Activated CD8-positive, alpha-beta memory T cell treated with anti-CD3 and anti-CD28 coated beads for 48 hours (primary cell): ENCODE measurements at places on chromosomes 7 and 10.

DNA sequence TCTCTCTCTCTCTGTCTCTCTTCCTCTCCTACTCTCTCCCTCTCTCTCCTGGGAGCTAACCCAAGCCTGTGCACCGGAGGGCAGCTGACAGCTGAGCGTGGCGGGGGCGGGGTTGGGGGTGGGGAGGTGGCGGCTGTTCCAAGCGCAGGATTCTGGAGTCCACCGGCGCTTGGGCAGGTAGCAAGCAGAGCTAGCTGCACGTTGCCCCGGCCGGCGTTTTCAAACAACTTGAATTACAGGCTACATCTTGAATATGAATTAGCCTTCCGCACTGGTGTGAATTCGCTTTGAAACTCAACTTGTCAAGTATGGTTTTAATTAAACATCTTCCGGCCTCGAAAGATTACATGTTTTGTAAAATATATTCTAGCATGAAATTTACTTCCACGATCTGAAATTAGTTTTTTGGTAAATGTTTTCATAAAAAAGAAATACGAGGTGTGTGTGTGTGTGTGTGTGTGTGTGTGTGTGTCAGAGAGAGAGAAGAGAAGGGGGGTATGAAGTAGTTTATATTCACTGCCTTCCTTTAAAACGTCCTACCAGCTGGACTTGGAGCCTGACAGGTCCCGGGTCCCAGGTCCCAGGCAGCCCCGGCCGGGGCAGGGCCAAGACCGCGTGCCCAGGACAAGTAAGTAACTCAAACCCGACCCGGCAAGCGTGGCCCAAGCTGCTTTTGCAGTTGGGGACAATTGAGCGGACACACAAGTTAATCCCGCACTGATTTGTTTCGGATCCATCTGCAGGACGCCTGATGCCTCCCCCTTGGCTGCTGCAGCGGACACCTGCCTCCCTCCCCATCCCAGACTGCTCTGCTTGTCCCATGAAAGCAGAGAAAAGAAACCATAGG, 9.0 kb upstream of the DLX6 start:
- DNase-seq = no peak

GRCh38 chr7:139582671-139583155, 59.2 kb downstream of the CLEC2L start:
- no peak for DNase-seq

- DNase-seq = no peak
Measured at GRCh38 chr10:113087165-113088029, 137.3 kb downstream of the TCF7L2 start.

GRCh38 chr10:75033399-75034130, 77.9 kb upstream of the SAMD8 start:
- no peak for DNase-seq

- no peak for DNase-seq
Measured at GRCh38 chr10:72322280-72323058, 32.2 kb downstream of the DNAJB12 start.

DNA sequence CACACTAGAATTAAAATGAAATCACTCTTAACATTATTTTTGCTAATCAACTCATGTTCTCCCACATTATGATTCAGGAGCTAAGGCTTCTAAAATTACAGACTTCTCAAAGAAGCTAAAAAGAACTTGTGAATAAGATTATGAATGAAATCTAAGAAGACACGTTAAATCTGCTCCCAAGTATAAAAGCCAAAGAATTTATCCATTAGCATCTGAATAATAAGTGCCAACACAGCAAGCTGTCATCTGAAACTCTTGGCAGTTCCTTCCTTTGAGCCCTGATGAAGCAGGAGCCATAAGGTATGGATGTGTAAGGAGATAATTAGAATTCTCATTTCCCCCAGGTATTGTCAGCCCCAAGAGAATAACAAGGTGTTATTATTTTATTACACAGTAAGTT, 50.3 kb downstream of the TPK1 start:
- DNase-seq = no peak

DNA sequence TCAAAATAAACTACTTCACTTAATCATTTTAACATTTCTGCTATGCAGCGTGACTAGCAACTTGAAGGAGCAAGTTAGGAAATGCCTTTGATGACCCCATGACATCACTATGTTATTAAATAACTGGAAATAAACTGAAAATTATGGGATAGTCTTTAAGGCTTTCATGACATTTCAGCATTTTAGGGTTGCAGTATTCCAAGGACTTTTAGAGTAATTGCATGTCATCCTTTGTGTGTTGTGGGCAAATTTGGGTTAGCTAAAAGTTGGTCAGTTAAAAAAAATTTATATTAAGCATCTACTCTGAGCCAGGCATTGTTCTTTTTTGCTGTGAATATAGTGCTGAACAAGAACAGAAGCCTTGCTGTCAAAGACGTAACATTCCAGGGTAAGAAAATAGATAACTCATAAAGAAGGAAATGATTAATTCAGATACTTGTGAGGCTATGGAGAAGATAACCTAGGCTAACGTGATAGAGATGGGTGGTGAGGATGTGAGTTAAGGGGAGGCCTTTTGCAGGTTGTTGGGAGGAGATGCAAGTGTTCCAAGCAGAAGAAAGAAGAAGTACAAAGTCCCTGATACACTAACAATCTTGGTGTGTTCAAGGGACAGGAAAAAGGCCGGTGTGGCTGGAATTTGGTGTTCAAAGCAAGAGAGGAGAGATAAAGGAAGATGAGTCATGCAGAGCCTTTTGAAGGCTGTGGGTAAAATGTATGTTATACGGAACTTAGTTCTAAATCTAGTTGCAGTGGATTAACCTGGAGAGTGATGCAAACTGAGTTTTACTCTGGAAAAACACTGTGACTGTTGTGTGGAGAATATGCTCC, 610.2 kb downstream of the AUTS2 start:
- no peak for DNase-seq

GRCh38 chr7:131255242-131255641, 72.4 kb upstream of the MKLN1 start:
- DNase-seq = no peak

GRCh38 chr10:80144067-80144695, 11.7 kb downstream of the PLAC9 start:
- peak; percentile 18 for DNase-seq

DNA sequence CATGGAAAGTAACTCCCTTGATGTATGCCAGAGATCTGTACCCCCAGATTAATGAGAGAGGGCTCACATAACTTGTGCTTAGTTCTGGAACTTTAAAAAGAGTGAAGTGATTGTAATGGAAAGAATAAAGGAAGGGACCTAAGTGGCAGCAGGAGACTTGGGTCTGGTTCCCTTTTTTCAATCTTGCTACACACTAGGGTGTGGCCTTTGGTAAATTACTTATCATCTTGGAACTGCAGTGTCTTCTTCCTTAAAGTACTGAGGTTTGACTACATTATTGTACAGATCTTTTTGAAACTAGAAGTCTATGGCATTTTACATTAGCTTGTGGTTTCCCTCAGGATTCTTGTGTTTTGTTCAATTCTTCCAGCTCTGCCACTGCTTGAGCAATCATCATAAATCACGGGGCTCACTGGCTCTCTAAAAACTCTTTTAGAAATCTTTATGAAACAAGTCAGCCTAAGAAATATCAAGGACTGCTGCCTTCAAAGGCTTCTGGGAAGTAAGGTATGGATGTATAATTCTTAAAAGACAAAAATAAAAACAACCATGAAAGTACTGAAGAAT, 22.5 kb upstream of the CHRM2 start:
- DNase-seq = no peak

DNA sequence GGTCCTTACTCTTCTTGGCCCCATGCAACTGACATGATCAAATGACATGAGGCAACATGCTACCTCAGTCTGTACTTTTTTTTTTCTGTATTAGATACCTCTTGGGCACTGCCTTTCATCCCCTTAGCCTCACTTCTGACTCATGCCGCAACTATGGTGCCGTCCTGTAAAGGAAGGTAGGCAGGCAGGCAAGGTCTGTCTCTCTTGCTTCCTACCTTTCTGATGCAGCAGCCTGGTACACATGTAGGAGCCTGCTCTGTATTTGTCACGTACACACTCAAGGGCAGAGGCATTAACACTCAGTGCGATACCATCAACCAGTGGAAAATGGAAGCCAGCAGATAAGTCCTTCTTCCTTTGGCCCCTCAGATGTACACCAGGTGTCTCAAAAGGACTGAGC, 146.7 kb downstream of the ATE1 start:
- DNase-seq = no peak

DNA sequence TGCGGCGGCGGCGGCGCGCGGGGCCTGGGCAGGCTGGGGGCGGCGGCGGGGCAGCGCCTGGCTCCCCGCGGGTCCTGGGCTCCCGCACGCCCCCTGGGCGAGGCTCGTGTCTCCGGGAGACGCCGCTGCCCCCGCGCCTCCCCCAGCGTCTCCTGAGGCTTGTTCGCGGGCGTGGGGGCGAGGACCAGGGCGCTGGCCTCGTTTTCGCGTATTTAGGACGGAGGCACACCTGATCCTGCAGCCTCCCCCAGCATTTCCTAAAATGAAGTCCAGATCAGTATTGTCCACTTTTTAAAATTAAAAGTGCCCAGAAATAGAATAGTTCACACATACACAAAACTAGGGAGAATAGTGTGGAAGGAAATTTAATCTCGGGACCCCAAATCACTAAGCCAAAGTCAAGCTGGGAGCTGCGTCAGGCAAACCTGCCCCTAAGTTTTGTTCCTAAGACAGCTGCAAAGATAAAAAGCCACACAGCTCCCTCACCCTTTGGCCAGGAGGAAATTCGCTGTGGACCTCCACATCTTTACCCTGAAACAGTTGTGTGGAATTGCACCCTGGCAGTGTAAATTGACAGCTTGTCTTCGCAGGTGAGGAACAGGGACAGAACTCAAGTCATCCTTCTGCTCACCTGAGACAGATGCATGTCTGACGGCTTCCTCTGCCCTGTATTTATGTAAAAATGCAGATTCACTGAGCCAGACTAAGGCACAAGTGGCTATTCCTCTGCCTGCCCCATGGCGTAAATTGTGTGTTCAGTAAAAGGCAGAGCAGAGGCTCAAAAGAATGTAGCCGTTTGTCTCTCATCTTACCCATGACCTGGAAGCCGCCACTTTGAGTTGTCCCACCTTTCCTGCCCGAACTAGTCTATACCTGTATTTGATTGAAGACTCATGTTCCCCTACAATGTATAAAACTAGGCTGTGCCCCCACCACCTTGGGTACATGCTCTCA, 740 bp downstream of the GALNT11 start:
- DNase-seq = no peak

- DNase-seq = no peak
Measured at GRCh38 chr10:78964952-78965633, 103.7 kb upstream of the ZMIZ1 start.

- DNase-seq = no peak
Measured at GRCh38 chr10:102040305-102041050, 15.5 kb downstream of the ARMH3 start.

- no peak for DNase-seq
Measured at GRCh38 chr7:36224934-36225858, 72.1 kb downstream of the EEPD1 start.

DNA sequence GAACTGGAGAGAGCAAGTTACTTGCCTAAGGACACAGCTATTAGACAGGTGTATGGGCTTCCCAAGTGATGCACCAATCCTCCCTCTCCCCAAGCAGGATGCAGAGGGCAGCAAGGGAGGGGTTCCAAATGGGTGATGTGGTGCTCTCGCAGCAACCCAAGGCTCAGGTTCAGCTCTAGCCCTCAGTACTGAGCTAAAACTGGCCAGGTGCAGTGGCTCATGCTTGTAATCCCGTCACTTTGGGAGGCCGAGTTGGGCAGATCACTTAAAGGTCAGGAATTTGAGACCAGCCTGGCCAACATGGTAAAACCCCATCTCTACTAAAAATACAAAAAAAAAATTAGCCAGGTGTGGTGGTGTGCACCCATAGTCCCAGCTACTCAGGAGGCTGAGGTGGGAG, 40.7 kb downstream of the GPRIN2 start:
- DNase-seq = no peak

GRCh38 chr7:18831943-18832342, 285.5 kb downstream of the TWIST1 start:
- no peak for DNase-seq

DNA sequence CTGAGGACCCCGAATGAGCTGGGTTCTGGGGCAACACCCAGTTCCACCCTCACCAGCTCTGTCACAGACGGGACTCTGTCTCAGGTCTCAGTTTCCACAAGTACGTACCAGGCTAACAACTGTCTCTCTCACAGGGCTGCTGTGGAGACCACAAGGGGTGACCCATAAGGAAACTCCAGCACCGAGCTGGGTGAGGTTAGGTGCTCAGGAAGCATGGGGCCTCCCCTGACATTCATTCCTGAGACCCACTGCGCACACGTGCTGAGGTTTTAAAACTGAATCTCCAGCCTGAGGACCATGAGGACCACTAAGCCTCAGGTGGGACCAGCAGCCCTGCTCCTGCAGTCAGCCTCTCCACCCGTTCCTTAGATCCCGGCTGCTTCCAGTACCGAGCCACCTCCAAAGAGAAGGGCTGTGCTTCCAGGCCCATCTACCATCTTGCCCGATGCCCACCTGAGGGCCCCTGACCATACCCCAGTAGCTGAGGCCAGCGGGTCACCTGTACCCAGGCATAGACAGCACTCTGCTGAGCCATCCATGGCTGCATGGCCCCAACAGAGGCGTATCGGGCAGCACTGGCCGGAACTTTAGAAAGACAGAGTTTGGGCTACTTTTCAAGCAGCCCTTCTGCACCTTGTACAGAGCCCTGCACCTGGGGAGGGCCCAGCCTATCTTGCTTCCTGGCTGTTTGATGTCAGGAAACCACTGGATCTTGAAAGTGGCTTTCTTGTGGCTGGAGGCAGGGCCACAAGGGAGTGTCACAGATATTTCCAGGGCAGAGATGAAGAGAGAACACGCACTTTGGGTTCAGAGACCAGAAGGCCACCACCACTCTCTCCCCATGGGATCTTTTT, 18.7 kb downstream of the HSPA12A start:
- no peak for DNase-seq

- DNase-seq = no peak
Measured at GRCh38 chr10:9018195-9019173, 964.0 kb downstream of the GATA3 start.

GRCh38 chr7:105429746-105430612, 41.3 kb upstream of the SRPK2 start:
- DNase-seq = peak; percentile 7

DNA sequence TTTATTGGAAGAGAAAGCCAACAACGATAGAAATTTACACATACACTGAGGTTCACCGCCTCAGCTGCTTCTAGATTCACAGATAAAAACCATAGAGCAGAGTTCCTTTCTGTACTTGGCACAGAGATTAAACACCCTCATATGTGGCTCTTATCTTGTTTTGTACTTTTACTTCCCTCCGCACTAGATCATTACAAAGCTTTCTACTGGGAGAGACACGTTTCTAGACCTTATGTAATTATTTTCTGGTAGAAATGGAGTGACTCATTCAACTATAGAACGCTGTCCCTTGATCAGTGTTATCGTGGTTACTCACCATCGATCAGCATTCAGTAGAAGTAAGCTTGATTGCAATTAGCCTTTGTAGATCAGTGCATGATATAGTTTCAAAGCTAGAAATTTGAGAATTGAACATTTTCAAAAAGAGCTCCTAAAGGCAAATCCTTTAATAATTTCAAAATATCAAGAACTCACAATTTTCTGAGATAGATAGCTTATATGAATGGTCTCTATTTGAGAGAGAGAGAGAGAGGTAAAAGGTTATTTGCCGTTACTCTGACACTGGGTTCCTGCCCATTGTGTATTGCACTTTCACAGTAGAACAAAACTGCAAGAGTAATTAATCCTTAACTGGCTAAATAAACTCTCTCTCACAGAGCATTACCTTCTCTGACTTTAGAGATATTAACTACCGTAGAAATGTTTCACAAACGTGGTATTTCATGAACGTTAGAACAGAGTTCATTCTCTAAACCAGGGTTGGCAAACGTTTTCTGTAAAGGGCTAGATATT, 26.1 kb upstream of the DNAJC1 start:
- DNase-seq = no peak

GRCh38 chr10:46557319-46558121, 1.1 kb upstream of the GPRIN2 start:
- no peak for DNase-seq

GRCh38 chr7:68963552-68963951, 634.7 kb upstream of the AUTS2 start:
- DNase-seq = no peak
